ENCODE measurements at places on chromosomes 1 and 21. TPM values are rescaled to one million over a fixed set of nuclear protein-coding genes. Genes with fewer than 3 reads are reported as not detected.

Gene CCDC17
- 0.64 TPM for total RNA-seq

Gene FCAMR
- total RNA-seq, result 0.24 TPM

Gene IGSF21
- total RNA-seq, result not detected

Gene CNKSR1
- 23.9 TPM for total RNA-seq

Gene LDLRAD1
- under 0.01 TPM for total RNA-seq

Gene TGFBR3
- total RNA-seq, result 1.7 TPM

Measured in tracheal epithelial cell (primary cell).